ENCODE measurements at places on chromosomes 13 and 19.

- no peak for DNase-seq
Observed at GRCh38 chr13:27635266-27635665, 13.6 kb downstream of the POLR1D start.

DNA sequence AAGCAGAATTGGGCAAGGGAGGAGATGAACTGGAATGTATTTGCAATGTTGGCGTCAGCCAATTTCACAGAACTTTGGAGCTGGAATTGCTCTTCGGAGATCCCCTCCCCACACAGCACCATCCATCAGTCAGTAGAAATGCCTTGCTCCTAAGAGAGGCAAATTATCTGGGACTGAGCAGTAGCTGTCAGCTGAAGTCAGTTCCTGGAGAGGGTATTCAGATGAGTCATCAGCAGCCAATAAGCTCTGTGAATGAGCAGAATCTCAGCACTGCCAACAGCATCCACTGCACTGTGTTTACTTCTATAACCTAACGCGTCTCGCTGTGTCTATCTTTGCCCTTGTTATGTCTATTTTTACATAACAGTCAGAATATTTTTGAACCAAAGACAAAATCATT, 213.7 kb downstream of the SLITRK5 start:
- DNase-seq: no peak

DNA sequence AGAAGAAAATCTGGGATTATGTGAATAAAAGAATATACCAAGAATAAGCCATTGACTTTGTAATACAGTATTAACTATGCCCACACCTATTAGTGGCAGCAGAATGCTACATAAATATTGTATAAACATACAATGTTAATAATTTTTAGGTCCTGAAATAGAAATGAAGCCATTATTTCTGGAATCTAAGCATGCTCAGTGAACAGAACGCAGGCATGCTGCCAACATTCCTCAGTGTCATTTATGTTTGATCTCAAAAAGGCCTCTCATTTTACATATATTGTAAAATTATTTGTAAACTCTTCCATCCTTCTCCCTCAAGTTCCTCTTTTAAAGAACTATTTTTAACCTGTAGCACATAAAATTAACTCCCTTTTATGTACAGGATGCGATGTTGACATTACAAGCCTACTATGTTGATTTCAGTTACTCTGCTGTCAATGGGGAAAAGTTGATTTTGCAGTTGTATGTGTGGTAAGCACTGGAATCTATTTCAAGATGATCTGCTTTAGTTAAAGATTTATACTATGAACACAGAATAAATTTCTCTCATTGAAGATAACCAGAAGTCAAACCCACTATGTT, 118.8 kb downstream of the VWA8 start:
- no peak for DNase-seq

DNA sequence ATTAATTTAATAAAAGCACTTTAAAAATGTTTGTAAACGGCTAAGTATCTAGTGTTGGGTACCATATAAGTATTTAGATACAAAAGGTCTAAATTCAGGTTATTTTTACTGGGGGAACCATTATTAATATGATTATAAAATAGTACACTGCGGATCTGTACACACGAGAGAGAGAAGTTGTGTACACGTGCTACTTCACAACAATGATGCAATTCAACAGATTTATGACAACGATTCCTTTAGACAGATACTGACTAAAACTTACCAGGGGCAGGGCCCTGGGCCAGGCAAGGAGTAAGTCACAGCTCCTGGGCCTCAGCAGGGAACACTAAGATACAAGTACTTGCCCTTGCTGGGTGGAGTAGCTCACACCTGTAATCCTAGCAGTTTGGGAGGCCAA, 29.1 kb upstream of the TPTE2 start:
- no peak for DNase-seq

- no peak for DNase-seq
Observed at GRCh38 chr13:25281935-25282332, 5.4 kb downstream of the MTMR6 start.

- DNase-seq: no peak
Observed at GRCh38 chr13:51771418-51772104, 32.4 kb downstream of the DHRS12 start.

GRCh38 chr13:97946951-97947588, 6.4 kb upstream of the IPO5 start:
- no peak for DNase-seq

- DNase-seq: no peak
Observed at GRCh38 chr19:10115392-10116084, 4.0 kb downstream of the P2RY11 start.

GRCh38 chr13:39025433-39025839, 12.5 kb downstream of the PROSER1 start:
- no peak for DNase-seq

DNA sequence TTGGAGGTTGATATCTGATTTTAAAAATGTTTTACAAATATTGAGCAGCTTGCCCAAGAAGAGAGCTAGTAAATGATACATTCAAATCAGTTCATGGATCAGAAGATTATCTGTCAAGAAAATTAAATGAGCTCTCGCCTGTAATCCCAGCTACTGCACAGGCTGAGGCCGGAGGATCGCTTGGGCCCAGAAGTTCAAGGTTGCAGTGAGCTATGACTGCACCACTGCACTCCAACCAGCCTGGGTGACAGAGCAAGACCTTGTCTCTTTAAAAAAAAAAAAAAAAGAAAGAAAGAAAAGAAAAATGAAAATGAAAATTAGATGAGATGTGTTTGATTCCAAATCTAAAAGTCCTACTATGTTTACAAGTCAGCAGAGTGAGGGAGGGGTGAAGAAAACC, 2.4 kb downstream of the SPART start:
- no peak for DNase-seq

Measured in CD4-positive, alpha-beta T cell treated with Interleukin-10 for 1 hour (primary cell).